ENCODE measurements at places on chromosomes 1 and 21.

DNA sequence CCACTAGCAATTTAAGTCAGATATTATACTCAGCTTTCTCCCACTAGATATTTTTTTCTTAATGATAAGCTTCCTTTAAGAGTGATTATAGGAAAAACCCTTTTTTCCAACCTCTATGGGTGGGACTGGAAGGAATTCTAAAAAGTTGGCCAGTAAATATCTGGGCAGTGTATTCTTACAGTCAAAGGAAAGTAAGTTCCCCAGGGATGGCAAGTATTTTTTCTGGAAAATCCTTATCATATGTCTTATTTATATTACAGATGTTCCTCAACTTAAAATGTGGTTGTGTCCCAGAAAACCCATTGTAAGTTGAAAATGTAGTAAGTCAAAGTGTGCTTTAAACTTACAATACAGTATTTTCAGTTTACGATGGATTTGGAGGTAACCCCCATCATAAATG is 29.2 kb downstream of the CMPK1 start:
- no peak for DNase-seq

GRCh38 chr21:29159842-29160241 is 29.4 kb downstream of the MAP3K7CL start:
- no peak for DNase-seq

DNA sequence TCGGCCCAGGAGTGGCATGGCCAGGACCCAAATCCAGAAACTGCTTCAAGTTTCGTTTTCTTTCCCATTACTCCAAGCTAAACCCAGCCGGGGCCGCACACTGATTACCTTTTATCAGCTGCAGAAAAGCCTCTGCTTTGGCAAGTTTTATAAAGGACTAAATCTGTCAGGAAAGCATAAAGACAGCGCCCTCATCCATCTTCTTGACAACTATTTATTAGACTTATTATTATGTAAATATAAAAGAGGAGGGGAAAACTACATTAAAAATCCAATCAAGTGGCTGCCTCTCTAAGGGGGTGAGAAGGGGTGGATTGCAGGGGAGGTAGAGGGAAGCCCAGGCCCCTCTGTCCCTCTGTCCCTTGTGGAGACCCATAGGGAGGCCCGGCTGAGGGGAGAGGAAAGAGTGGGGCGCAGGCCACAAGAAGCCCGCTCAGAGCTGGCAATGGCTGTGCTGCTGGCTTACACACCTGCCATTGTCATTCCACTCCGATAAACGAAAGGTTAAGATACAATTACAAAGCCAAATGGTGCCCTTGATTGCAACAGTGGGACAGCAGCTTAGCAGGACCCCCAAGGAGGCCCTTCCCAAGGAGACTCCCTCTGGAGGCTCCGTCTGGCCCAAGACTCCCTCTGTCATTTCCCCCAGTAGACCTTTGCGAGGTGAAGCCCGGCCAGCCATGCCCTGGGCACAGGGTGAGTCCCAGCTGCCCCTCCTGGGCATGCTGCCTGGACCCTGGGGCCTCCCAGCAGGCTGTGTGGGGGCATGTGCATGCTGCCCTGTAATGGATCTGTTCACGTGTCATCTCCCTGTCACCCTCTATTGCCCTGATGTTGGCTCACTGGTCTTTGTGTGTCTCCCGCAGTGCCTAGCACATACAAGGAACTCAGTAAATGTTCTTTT is 45.4 kb downstream of the KCND3 start:
- DNase-seq: no peak

GRCh38 chr1:25922971-25923552 is 16.8 kb upstream of the STMN1 start:
- DNase-seq: no peak

DNA sequence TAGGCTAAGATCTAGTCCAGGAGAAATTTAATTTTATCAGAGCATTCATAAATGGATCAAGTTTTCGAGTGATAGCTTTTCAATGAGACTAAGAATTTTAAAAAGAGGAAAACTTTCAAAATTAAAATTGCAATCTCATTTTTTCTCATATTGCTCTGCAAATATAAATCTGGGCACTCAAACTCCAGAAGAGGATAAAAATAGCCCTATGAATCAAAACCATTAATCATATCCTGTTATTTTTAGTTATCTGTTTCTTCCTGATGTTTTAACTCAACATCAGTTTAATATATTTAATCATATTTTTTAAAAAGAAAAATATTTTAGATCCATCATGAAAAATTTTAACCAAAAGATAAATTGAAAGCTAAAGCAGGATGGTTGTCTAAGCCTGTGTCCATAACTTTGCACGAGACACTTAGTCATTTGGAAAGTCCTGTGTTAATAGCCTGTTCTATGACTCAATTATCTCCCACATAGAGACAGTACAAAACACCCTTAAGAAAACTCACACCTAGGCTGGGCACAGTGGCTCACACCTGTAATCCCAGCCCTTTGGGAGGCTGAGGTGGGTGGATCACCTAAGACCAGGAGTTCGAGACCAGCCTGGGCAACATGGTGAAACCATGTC is 17.1 kb upstream of the PRRC2C start:
- no peak for DNase-seq

DNA sequence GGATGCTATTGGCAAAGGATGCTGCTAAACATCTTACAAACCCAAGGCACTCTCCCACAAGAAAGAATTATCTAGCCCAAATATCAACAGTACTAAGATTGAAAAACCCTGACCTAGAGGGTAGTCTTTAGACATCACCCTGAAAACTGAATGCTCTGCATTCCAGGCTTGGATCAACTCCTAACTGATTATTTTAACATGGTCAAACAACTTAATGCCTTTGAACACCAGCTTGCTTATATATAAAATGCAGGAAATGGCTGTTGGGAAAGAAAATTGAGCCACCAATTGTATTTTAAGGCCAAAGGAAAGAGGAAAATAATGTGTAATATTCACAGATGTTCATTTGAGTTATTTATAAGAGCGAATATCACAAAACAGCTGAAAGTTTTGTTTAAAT is 72.2 kb upstream of the C1orf87 start:
- no peak for DNase-seq

DNA sequence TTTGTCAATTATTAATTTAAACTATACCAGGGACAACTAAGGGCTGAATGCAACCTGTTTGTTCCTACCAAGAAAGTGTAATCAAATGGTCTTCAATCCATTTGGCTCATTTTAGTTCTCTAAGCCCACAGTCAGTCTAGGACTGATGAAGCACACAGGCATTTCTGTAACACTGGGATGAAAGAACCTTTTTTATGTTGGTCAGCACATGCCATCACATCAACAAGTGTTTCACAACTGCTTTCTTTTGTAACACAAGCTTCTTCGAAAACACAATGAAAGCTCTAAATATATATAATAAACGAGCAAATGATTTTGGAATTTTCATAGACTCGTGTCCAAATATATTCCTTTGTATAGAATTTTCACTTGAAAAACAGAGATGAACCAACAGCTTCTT is 28.8 kb downstream of the HEATR1 start:
- no peak for DNase-seq

DNA sequence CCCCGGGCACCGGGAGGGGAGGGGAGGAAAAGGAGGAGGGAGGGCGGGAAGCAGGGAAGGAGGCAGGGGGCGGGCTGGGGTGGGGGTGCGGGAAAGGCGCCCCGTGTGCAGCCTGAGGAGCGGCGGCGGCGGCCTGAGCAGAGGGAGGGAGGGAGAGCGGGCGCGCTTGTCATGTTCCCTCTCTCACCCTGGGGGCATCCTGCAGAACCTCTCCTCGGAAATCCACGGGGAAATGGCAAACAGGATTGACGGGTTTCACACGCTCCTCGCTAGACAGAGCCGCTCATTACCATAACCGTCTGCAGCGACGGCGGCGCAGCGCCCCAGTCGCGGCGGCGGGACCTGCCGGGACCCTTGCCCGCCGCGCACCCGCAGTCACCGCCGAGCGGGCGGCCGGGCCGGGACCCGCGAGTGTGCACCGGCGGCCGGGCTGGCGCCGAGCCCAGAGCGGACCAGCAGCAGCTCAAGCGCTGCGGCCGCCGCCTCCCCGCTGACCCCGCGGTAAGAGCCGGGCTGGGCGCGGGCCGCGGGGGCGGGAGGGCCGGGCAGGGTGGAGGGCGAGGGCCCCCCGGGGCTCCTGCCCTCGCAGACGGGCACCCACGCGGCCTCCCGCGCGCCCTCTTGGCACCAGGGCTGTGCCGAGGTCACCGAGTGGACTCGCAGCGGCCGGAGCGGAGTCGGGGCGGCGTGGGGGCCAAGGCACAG is at the start of gene SERTAD4:
Gene SERTAD4 (plus strand): TSS at position 286 of the 705 bp plus-strand sequence. CDS start 5,165 bp downstream, outside the sequence.
- DNase-seq: no peak

DNA sequence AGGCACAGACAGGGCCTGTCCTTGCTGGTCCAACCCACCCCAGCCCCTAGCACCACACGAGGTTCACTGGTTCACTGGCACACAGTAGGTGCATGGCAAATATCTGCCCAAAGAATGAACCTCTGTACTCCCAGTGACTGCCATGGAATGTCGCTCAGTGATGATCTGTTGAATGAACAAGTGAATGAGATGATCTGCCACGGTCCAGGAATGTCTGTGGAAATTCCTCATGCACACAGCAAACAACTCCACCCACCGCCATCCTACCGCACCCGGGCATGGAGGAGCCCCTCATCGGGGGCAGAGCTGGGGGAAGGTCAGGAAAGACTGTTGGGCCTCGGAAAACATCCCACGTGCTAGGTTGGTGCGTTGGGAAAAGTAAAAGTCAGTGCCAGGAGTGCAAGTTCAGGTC is 1.7 kb downstream of the HSPG2 start:
- DNase-seq: no peak

DNA sequence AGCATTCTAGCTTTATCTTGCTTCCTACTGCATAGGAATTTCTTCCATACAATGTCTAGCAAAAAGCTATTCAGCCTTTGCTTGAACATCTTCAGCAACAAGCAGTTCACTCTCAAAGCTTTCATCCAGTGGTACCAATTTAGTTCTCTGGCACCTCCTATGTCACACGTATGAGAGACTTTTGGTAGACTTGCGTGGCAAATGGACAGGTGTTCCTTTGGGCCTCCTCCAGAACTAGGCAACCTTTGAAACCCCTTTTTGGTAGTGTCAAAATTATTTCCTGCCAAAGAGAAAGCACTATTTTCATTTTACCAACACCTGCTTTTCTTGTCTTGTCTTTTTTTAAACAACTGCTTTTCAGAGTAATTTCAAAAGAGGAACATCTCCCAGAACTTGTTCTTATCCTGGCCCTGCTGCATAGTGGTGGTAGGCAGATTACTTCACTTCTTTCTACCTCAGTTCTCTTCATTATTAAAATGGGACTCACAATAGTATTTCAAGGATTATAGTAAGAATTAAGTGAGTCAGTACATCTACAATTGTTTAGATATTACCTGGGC is 122.4 kb downstream of the MAST2 start:
- no peak for DNase-seq

- DNase-seq: no peak
Measured at GRCh38 chr1:229883504-229884200, 183.4 kb upstream of the GALNT2 start.

DNA sequence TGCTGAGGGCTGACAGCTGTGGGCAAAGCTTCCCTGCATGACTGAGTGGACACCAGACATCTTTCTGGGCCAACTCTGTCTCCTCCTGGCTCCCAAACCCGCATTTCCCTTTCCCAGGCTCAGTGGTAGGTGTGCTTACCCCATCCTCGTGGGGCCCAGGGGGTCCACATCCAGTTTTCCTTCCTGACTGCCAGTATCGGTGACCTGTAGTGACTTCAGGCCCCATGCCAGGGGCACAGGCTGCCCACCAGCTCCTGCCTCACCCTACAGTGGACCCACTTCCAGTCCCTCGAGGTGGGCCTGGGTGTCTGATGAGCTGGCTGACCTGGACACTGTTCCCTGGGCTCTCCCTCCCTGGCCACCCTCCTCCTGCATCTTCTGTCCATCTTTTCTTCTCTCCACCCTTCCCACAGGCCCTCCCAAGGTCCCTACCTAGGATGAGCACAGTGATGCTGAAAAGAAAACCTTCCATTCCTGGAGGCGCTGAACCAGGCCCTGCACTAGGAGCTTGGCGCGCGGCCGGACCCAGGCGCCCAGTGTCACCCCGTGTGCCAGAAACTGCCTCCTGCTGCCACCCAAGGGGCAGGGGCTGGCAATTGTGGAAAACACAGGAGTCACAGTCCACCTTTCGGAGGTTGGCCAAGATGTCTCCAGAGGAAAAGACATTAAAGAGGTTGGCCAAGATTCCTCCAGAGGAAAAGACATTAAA is 67.1 kb downstream of the RUNX3 start:
- DNase-seq: no peak

- DNase-seq: no peak
Measured at GRCh38 chr1:93769777-93770176, 88.1 kb upstream of the BCAR3 start.

GRCh38 chr1:110602466-110602865 is 3.7 kb downstream of the KCNA2 start:
- no peak for DNase-seq

GRCh38 chr1:1068517-1069055 is 5.5 kb downstream of the RNF223 start:
- no peak for DNase-seq

DNA sequence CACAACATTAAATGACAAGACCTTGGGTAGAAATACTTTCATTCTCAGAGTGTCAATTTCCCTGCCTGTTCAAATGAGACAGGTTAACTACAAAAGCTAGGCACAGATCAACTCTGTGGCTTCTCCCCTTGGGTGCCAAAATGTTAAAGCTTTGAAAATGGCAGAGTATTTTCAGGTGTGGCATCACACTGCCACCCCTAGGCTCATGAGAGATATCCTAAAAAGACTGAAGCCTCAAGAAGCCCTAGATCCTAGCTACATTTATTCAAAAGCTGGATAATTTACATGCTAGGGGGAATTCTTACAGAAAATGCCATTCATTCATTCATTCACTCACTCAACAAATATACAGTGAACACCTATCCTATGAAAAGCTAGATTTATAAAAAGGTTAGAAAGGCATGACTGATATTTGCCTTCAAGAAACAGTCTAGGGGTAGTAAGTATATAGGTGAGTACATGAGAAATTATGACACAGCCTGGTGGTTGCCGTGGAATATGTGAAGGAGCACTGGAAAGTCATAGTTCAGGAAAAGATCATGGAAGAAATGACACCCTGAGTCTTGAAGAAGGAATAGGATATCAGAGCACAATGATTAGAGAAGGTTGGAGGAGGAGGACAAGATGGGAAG is 15.9 kb upstream of the RAB4A start:
- DNase-seq: no peak

DNA sequence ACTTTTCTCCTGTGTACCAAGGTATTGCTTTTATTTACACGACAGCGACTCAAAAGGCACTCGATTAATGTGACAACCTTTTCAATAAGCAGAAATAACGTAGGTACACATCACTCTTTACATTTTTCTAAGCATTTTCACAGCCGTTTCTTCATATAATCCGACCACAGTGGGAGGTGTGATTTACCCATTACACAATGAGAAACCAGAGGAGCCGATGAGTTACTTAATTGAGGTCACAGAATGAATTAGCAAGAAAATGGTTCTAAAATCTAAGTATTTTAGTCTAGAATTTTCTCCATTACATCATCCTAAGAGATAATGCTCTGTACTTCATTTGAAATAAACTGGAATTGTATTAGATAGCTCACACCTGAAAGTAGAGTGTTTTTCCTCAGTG is 71.5 kb downstream of the UMODL1 start:
- DNase-seq: no peak
